ENCODE measurements at places on chromosomes 1 and 21. TPM values are rescaled to one million over a fixed set of nuclear protein-coding genes. Genes with fewer than 3 reads are reported as not detected.

Gene FCRL5
- total RNA-seq, result 0.93 TPM

DNA sequence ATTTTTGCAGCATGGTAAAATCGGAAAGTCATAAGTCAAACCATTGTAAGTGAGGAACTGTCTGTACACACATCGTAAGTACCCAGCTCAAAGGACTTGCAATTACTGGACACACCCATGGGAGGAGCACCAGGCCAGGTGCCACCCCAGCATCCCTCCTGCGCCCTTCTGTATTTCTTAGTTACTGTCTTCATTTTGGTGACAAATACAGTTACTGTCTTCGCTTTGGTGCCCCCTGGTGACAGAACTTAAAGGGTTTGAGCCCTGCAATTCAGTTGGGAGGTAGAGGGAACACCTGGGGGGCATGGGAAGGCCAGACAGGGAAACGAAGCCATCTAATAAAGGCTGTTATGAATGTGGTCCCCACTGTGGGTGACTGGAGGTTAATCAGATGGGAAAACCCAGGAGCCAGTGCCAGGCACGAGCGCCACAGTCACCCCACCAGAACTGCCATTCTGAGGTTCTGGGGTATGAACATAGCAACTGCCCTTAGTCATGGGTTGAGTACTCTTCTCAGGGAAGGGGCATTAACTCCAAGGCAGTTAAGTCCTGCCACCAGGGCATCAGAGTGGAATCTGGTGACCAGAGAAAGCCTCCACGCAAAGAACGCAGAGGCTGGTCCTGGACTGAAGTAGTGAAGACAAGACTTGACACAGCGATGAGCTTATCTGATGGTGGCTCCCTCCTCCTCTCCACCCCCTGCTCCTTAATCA, 612.9 kb downstream of the PTPRU start:
- no peak overlapping the region for H3K4me3 ChIP-seq
- DNase-seq, result peak; percentile 88
- no peaks in the 10 kb centered on the region for H3K27me3 ChIP-seq
- no peaks in the 10 kb centered on the region for H3K4me1 ChIP-seq

GRCh38 chr1:30535595-30536325, 187.6 kb downstream of the MATN1 start:
- H3K36me3 ChIP-seq, result no peaks in the 10 kb centered on the region
- H3K27me3 ChIP-seq, result no peaks in the 10 kb centered on the region
- no peak overlapping the region for H3K27ac ChIP-seq
- no peak for DNase-seq

DNA sequence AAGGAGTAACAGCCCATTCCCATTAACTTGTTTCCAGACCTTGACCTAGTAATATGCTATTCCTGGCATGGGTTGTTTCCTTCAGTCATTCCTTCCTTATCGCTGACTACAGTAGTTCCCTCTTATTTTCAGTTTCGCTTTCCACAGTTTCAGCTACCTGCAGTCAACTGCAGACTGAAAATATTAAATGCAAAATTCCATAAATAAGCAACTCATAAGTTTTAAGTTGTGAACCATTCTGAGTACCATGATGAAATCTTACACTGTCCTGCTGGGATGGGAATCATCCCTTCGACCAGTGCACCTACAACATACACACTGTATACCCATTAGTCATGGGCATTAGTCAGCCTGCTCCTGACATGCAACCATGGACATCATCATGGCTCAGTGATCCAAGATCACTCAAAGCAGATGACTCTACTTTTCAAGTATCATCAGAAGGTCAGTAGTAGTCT, 66.7 kb downstream of the CCDC30 start:
- H3K4me1 ChIP-seq, result no peaks in the 10 kb centered on the region
- no peak for DNase-seq
- peak overlapping the region; percentile 33 for H3K4me3 ChIP-seq
- H3K27ac ChIP-seq, result no peak overlapping the region

Gene USP1
- total RNA-seq, result 37.5 TPM
